ENCODE measurements at places on chromosomes 1 and 21.
A peak's percentile ranks its signal among the peaks of the same experiment; 100 is the strongest.

- peaks cover 22% of the 10 kb centered on the region for H3K36me3 ChIP-seq
- no peaks in the 10 kb centered on the region for H3K27me3 ChIP-seq
- no peak overlapping the region for H3K4me3 ChIP-seq
- DNase-seq = no peak
- H3K4me1 ChIP-seq = peaks cover 54% of the 10 kb centered on the region
Measured at GRCh38 chr1:32125313-32125712, 17.5 kb downstream of the KPNA6 start.

GRCh38 chr1:63276624-63277023, 45.7 kb upstream of the FOXD3 start:
- H3K27ac ChIP-seq = no peak overlapping the region
- H3K4me3 ChIP-seq = no peak overlapping the region
- no peaks in the 10 kb centered on the region for H3K4me1 ChIP-seq
- no peaks in the 10 kb centered on the region for H3K36me3 ChIP-seq

DNA sequence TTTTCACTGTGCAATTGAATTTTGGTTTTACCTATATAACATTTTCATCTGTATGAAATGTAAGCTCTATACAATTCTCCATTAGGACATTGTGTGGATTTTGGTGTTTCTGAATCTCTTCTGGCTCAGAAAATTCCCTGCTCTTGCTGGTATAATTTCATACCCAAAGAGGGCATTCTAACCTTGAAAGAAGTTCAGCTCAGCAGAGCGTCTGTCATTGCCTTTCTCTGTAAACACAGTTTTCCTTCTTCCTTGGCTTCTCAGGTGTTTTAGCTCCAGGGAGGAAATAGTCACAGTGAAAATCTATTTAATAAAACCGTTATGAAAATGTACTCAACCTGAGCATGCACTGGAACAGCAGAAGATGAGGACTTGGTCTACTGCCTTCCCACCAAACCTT, 16.0 kb downstream of the DISC1 start:
- H3K27me3 ChIP-seq = no peaks in the 10 kb centered on the region

DNA sequence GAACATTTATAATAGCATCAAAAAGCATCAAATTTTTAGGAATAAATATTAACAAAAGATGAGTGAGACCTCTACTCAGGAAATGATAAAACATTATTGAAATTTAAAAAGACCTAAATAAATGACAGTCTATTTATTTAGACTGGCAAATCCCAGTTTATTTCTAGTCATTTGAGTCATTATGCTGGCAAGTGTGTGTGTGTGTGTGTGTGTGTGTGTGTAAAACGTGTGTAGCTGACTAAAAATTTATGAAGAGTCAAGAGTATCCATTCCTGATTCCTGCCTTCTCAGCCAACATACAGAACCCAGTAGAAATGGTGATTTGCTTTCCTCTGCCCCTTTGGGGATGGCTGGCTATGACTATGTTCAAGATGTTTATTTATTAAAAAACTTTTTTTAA, 46.2 kb downstream of the OSBPL9 start:
- H3K27ac ChIP-seq = no peak overlapping the region
- H3K36me3 ChIP-seq = peaks cover 4% of the 10 kb centered on the region
- DNase-seq = no peak
- H3K4me1 ChIP-seq = peaks cover 2% of the 10 kb centered on the region
- no peaks in the 10 kb centered on the region for H3K27me3 ChIP-seq
- no peak overlapping the region for H3K4me3 ChIP-seq

- no peak overlapping the region for H3K27ac ChIP-seq
- H3K27me3 ChIP-seq = peaks cover 20% of the 10 kb centered on the region
- H3K4me1 ChIP-seq = no peaks in the 10 kb centered on the region
- no peaks in the 10 kb centered on the region for H3K36me3 ChIP-seq
Measured at GRCh38 chr1:214370615-214371014, 89.7 kb downstream of the SMYD2 start.

DNA sequence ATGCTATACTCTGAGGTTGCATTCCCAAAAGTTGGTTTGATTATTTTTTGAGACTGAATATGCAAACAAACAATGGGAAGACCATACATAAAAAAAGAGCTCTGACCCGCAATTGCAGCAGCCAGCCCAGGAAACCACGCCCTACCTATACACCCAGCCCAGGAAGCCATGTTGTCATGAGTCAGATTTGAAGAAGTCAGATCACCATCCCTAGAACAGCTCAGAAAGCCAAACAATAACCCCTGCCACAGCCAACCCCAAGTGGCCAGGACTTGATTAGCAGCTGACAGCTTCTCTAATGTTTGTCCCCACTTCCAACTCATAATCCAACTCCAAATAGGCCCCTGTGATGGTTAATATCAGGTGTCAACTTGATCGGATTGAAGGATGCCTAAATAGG, 621.9 kb downstream of the NPHP4 start:
- DNase-seq = no peak
- H3K27ac ChIP-seq = no peak overlapping the region
- no peaks in the 10 kb centered on the region for H3K27me3 ChIP-seq
- H3K4me1 ChIP-seq = peaks cover 10% of the 10 kb centered on the region
- peaks cover 1% of the 10 kb centered on the region for H3K36me3 ChIP-seq

DNA sequence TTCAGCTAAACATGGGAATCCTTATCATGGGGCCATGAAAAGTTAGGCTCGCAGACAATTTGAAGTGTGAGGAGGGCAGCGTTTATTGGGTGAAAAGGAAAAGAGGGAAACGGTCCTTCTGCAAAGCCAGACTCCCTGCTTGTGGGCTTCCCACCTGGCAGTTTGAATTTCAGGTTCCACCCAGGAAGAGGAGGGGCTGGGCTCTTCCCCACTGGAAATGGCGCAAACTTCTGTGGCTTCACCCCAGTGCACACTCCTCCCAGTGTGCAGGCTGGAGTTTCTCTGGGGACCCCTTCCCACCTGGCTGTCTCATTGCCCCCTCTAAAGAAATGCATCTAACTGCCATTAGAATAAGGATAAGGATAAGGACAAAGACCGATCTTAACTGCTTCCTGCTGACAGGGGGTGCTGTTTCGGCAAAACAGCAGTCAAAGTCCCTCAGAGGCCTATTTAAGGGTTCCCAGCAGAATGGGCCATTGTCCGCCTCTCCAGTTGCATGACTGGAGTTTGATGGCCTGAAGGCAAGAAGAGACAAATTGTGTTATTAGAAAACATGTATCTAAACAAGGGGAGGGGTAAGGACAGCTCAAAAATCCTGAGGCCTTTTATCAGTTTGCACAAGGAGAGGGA, 20.4 kb downstream of the AIM2 start:
- DNase-seq = no peak
- no peaks in the 10 kb centered on the region for H3K27me3 ChIP-seq
- H3K36me3 ChIP-seq = peaks cover 52% of the 10 kb centered on the region
- no peak overlapping the region for H3K4me3 ChIP-seq
- H3K4me1 ChIP-seq = peaks cover 9% of the 10 kb centered on the region

DNA sequence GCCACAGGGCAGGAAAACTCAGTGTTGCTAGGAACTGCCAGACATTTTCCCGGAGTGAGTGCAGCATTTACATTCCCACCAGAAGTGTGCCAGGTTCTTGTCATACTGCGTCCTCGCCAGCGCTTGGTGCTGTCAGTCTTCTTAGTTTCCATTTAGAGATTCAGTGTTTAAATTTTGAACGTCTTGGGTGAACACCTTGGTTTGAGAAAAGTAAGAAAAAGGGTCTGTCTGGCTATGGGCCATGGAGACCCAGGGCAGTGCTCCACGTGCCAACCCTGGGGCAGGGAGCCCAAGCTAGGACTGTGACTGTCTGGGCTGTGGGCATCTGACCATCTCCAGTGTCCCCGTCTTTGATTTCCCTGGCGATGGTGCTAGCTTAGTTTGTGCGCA, 16.0 kb downstream of the IBA57 start:
- H3K4me3 ChIP-seq = no peak overlapping the region
- no peaks in the 10 kb centered on the region for H3K27me3 ChIP-seq
- H3K36me3 ChIP-seq = no peaks in the 10 kb centered on the region
- H3K4me1 ChIP-seq = peaks cover 6% of the 10 kb centered on the region
- no peak for DNase-seq
- no peak overlapping the region for H3K27ac ChIP-seq

- H3K4me1 ChIP-seq = no peaks in the 10 kb centered on the region
- no peak for DNase-seq
- H3K27me3 ChIP-seq = peaks cover 18% of the 10 kb centered on the region
- no peaks in the 10 kb centered on the region for H3K36me3 ChIP-seq
- H3K27ac ChIP-seq = no peak overlapping the region
Measured at GRCh38 chr21:45056296-45056904, 18.0 kb upstream of the ADARB1 start.

DNA sequence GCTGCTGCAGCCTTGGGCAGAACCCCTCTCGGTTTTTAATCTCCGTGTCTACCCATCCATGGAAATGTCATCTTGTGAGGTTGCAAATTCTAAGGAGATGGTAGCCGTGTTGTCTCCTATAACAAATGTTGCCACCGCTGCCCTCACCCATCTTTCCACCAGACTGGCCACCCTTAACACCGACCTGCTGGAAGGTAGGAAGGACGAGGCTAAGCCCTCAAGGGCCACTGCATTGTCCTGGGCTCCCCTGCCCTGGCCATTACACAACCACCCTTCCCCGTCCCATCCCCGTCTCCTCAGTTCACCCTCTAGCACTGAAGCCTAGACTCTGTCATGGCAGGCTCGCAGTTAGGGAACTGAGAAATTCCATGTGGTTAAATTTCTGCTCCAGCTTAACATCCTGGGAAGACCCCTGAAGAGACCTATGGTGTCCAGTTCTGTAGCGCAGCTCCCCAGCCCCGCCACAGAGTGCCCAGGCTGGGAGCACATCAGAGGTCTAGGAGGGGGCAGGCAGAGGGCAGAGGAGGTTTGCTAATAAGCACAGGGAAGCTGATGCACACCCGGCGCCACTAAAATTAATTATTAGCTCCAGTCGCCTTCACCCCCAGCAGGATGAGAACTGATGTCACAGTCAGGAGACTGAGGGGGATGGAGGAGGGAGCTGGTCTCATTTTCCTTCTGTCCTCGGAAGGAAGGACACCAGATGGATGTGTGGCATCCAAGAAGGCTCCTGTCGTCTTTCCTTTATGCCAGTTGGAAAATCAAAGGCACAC, 38.3 kb downstream of the STUM start:
- no peaks in the 10 kb centered on the region for H3K36me3 ChIP-seq
- no peaks in the 10 kb centered on the region for H3K27me3 ChIP-seq
- no peak overlapping the region for H3K4me3 ChIP-seq
- no peak overlapping the region for H3K27ac ChIP-seq
- DNase-seq = no peak
- H3K4me1 ChIP-seq = no peaks in the 10 kb centered on the region

- peaks cover 43% of the 10 kb centered on the region for H3K4me1 ChIP-seq
- peak overlapping the region; percentile 51 for H3K27ac ChIP-seq
- peaks cover 11% of the 10 kb centered on the region for H3K36me3 ChIP-seq
Measured at GRCh38 chr1:235259133-235259778, 68.7 kb downstream of the ARID4B start.

DNA sequence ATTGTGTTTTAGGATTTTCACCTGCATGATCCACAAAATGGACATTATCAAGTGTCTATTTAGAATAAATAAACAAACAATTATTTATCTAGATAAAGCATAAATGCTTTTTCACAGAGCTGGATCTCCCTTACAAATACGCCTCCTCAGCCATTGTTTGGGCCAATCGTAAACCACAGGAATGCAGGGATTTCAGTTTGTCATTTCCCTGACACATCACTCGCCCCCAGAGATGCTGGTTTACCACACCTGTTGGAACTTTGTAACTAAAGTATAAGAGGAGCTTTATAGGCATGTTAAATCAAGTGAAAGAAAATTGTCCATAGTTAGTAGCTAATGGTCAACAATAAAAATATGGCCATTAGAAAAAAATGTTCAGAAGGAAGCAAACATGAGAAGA, 40.3 kb downstream of the GPR88 start:
- DNase-seq = no peak
- no peaks in the 10 kb centered on the region for H3K36me3 ChIP-seq
- H3K27ac ChIP-seq = no peak overlapping the region
- no peak overlapping the region for H3K4me3 ChIP-seq
- peaks cover 13% of the 10 kb centered on the region for H3K4me1 ChIP-seq

DNA sequence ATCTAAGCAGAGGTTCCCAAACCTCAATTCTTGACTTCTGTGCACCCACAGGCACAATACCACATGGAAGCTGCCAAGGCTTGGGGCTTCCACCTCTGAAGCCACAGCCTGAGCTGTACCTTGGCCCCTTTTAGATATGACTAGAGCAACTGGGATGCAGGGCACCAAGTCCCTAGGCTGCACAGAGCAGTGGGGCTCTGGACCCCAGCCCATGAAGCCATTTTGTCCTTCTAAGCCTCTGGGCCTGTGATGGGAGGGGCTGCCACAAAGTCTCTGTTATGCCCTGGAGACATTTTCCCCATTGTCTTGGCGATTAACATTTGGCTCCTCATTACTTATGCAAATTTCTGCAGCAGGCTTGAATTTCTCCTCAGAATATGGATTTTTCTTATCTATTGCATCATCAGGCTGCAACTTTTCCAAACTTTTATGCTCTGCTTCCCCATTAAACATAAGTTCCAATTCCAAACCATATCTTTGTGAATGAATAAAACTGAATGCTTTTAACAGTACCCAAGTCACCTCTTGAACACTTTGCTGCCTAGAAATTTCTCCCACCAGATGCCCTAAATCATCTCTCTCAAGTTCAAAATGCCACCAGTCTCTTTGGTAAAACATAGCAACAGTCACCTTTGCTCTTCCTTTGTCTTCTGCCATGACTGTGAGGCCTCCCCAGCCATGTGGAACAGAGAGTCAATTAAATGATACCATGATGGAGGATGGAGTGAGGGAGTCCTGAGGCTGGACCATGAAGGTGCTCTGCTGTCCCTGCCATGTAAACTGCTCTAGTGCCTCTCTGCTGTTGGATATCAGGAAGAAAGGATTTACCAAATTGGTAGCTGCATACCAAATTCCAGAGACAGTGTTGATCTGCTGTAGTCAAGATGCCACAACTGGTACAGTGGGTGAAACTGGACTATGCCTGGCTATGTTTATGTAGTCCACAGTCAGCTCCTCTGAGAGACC, 37.6 kb downstream of the RUNX3 start:
- H3K36me3 ChIP-seq = peaks cover 10% of the 10 kb centered on the region
- H3K27me3 ChIP-seq = no peaks in the 10 kb centered on the region
- no peak for DNase-seq
- H3K27ac ChIP-seq = no peak overlapping the region
- no peak overlapping the region for H3K4me3 ChIP-seq

- H3K36me3 ChIP-seq = no peaks in the 10 kb centered on the region
- peaks cover 6% of the 10 kb centered on the region for H3K27me3 ChIP-seq
- no peaks in the 10 kb centered on the region for H3K4me1 ChIP-seq
- no peak for DNase-seq
Measured at GRCh38 chr21:40060083-40060677, 192.9 kb downstream of the PCP4 start.

GRCh38 chr1:44720281-44720680, 10.7 kb downstream of the RNU5D-1 start:
- no peak for DNase-seq
- H3K27ac ChIP-seq = peak overlapping the region; percentile 91
- peaks cover 7% of the 10 kb centered on the region for H3K27me3 ChIP-seq
- H3K4me3 ChIP-seq = no peak overlapping the region
- peaks cover 79% of the 10 kb centered on the region for H3K4me1 ChIP-seq
- peaks cover 7% of the 10 kb centered on the region for H3K36me3 ChIP-seq

- H3K27ac ChIP-seq = no peak overlapping the region
- no peak for DNase-seq
- no peak overlapping the region for H3K4me3 ChIP-seq
- no peaks in the 10 kb centered on the region for H3K36me3 ChIP-seq
Measured at GRCh38 chr1:22731924-22732720, 21.5 kb downstream of the EPHB2 start.
